ENCODE measurements at places on chromosomes 4 and X.

DNA sequence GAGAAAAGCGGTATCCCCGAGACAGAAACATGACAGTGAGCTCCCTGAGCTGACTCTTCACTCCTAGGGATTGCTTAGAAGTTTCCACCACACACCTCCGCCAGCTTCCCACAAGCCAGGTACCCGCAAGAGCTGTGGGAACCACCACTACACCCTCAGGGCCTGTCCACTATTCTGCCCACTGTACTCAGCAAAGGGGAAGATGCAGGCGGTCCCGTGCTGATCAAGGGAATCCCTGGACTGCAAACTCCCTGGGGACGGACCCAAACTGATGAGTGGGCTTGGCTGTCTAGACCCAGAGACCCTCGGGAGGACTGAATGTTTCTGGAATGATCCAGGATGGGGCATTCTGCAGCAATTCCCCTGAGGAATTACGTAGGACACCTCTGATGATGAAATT is 30.2 kb downstream of the REELD1 start:
- DNase-seq = no peak

DNA sequence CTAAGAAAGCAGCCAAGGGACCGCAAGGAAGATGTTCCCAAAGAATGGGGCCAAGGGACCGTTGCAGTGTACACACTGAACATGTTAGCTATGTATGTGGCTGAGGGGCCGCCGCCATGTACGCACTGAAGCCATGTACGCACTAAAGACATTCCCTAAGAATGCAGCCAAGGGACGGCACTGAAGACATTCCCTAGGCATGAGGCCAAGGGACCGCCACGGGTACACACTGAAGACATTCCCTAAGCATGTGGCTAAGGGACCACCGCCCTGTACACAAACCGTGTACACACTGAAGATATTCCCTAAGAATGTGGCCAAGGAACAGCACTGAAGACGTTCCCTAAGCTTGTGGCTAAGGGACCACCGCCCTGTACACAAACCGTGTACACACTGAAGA is 54.0 kb downstream of the DHRSX start:
- DNase-seq = no peak

DNA sequence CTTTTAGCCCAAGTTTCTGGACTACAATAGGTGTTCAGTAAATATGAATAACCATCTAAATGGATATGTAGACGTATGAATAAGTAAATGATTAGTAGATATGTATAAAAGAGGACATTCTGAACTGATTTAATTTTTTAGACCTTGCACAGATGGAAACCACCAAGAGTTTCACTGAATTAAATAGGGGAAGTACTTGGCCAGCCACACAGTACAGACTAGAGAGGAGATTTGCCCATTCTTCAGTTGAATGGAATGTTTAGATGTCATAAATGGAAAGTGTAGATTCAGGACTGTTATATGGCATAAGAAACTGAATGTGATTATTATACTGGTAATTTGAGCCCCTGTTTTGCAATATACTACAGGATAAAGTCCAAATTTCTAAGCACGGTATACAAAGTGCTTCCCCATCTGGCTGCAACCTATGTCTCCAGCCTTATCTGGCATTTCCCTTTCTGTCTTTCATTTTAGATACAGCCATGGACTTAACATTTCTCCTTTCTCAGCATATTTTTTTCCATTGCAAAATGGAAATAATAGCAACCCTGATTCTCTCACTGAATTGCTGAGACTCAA is 137.8 kb upstream of the HS3ST1 start:
- no peak for DNase-seq

- no peak for DNase-seq
These were observed 101.4 kb downstream of the ADAMTS3 start for GRCh38 chr4:72467633-72468032.

GRCh38 chrX:103533511-103534216 is 14.4 kb upstream of the RAB40A start:
- DNase-seq = peak; percentile 55

DNA sequence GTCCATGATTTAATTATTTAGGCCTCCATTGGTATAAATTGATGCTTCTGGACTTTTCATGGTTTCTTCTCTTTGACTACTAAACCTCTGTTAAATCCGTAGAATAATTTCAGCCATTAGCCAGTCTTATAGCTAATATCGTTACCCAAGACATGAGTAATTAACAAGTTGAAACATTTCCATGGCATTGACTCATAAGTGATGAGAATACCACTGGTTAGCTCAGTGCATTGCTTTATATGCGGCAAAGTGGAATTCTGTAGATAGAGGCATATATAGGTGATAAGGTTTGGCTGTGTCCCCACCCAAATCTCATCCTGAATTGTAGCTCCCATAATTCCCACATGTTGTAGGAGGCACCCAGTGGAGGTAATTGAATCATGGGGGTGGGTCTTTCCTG is 80.6 kb downstream of the VCX2 start:
- DNase-seq = no peak

GRCh38 chrX:111861605-111862004 is 14.4 kb upstream of the TRPC5OS start:
- DNase-seq = no peak

Data from T47D (cell line).